ENCODE measurements at places on chromosomes 6 and 20. TPM values are rescaled to one million over a fixed set of nuclear protein-coding genes. Genes with fewer than 3 reads are reported as not detected.
A peak's percentile ranks its signal among the peaks of the same experiment; 100 is the strongest.

COX4I2 gene
- polyA plus RNA-seq = 0.26 TPM

CRISP3 gene
- not detected for polyA plus RNA-seq

GRCh38 chr20:11395581-11395980 lies 522.1 kb upstream of the BTBD3 start:
- DNase-seq = no peak

DNA sequence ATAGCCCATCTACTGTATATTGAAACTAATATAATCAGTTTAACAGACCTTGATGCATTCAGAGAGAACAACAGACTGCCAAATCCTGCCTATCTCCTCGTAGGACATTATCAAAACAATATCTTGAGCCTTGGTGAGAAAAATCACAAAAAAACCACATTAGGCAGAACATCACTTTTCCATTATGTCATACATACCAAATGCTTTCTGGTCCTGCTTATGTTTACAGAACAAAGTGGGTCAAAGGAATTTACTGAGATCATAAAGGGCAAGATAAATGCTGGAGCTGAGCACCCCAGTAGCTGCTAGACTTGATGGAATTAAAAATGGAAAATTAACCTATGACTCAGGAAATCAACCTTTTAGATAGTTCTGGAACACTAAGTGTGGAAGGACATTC lies 195.3 kb upstream of the KCNK16 start:
- no peak for DNase-seq

- no peak for DNase-seq
Observed at GRCh38 chr20:59786801-59787537, 146.5 kb downstream of the SYCP2 start.

GRCh38 chr6:136611746-136612145 lies 61.5 kb upstream of the MAP7 start:
- DNase-seq = no peak

GRCh38 chr6:29723666-29724588 lies 693 bp downstream of the HLA-F start:
- DNase-seq = peak; percentile 83

GRCh38 chr6:31815025-31815838 lies at the start of the genes HSPA1A and HSPA1L:
TSS of gene HSPA1A (plus strand) at chr6:31815543. CDS start at chr6:31815757, 214 bp downstream.
TSS of gene HSPA1L (minus strand) at chr6:31815283. CDS start at chr6:31811972, 3,311 bp downstream.
- peak; percentile 93 for DNase-seq
